ENCODE measurements at places on chromosomes 7 and 10. TPM values are rescaled to one million over a fixed set of nuclear protein-coding genes. Genes with fewer than 3 reads are reported as not detected.
A peak's percentile ranks its signal among the peaks of the same experiment; 100 is the strongest.

Gene TCAF2
- total RNA-seq = 4.9 TPM

GRCh38 chr7:64307254-64308015, 6.3 kb upstream of the ZNF736 start:
- H3K27ac ChIP-seq = peak overlapping the region; percentile 54
- no peaks in the 10 kb centered on the region for H3K27me3 ChIP-seq
- H3K36me3 ChIP-seq = no peaks in the 10 kb centered on the region
- H3K4me3 ChIP-seq = peak overlapping the region; percentile 37
- peak; percentile 39 for DNase-seq
- H3K4me1 ChIP-seq = peaks cover 3% of the 10 kb centered on the region

DNA sequence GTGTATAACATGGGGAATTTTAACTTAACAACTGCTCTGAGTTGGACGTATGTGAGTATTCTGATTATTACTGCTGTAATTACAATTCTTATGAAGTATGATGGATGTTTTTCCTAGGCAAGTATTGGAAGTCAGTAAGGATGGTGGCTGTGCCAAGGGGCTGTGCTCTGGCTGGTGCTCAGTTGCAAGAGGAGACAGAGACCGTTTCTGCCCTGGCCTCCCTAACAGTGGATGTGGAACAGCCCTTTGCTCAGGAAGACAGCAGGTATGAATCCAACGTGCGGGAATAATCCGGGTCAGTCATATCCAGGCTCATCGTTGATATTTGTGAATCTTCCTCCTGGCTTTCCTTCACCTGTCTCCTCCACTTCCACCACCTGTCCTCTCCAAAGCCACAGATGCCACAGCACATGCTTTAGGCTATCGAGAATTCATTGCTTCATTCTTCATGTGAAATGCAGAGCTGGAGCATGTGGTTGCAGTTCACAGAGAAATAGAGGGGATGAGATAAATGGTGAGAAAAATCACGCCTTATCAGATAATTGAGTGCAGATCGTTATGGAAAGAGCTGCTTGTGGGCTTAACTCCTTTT, 141.7 kb downstream of the TWIST1 start:
- no peaks in the 10 kb centered on the region for H3K36me3 ChIP-seq
- no peak for DNase-seq
- no peak overlapping the region for H3K27ac ChIP-seq

- H3K4me1 ChIP-seq = no peaks in the 10 kb centered on the region
- DNase-seq = no peak
- H3K4me3 ChIP-seq = no peak overlapping the region
- no peaks in the 10 kb centered on the region for H3K27me3 ChIP-seq
- no peaks in the 10 kb centered on the region for H3K36me3 ChIP-seq
Measured at GRCh38 chr7:36844374-36844773, 120.1 kb upstream of the AOAH start.

DNA sequence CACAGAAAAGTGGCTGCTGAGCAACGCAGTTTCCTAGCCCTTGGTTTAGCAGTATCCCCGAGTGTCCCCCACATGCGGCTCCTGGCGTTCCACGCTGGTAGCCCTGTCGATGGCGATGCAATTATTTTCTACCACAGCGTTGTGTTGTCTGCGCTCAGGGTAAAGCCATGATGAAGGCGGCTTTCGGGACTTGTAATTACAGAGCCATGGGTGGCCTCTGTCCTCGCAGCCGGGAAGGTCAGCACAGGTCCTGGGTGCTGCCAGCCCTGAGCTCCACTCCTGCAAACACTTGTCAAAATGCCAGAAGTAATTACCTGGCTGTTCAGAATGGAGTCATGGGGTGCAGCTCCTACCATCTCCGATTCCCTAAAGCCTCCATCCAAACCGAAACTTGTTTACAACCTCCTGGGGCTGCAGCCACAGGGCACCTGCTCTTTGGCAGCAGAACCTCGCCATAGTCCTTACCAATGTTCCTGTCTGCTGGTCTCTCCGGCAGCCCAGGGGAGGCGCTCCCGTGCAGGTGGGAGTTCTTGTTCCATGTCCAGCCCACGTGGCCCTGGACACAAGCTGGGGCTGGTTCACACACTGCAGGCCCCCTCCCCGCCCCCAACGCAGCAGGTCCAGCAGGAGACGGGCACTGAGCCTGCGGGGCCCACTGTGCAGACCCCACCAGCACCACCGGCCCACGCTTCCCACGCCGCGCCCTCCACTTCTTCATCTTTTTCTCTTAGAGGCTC, 512.6 kb downstream of the PTPRN2 start:
- H3K4me1 ChIP-seq = no peaks in the 10 kb centered on the region
- no peaks in the 10 kb centered on the region for H3K36me3 ChIP-seq

- peaks cover 10% of the 10 kb centered on the region for H3K4me1 ChIP-seq
- H3K27ac ChIP-seq = no peak overlapping the region
- no peaks in the 10 kb centered on the region for H3K36me3 ChIP-seq
- DNase-seq = no peak
Measured at GRCh38 chr10:32061440-32061839, 5.2 kb upstream of the KIF5B start.

Data from K562 (cell line).